Aortic smooth muscle cell (primary cell): ENCODE measurements at places on chromosomes 5 and 9. TPM values are rescaled to one million over a fixed set of nuclear protein-coding genes. Genes with fewer than 3 reads are reported as not detected.

TMEM232 gene
- total RNA-seq, result 4.3 and 5.9 TPM in 2 replicates

SHB gene
- 26.6 and 27.0 TPM in 2 replicates for total RNA-seq

EQTN gene
- total RNA-seq, result not detected in 2 replicates

PHF24 gene
- total RNA-seq, result 0.06 and 0.13 TPM in 2 replicates
